Large intestine (tissue), 12 donors: ENCODE measurements at places on chromosomes 3 and 15. TPM values are rescaled to one million over a fixed set of nuclear protein-coding genes. Genes with fewer than 3 reads are reported as not detected.

DNA sequence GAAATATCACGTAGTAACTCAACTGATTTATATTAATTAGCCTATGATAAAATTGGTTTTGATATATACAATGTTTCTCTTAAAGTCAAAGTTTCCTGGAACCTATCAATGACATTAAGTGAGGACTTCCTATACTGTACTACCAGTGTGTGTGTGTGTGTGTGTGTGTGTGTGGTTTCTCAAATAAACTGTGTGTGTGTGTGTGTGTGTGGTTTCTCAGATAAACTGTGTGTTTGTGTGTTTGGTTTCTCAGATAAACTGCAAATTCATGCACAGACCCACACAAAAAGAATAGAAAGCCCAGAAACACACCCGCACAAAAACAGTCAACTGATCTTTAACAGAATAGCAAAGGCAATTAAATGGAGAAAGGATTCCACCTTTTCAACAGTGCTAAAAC, 14.5 kb upstream of the WDR5B start:
- no peaks in the 10 kb centered on the region for H3K27me3 ChIP-seq
- no peak overlapping the region for H3K4me3 ChIP-seq
- H3K36me3 ChIP-seq, result peaks cover 42% of the 10 kb centered on the region
- DNase-seq, result no peak
- H3K4me1 ChIP-seq, result no peaks in the 10 kb centered on the region

DNA sequence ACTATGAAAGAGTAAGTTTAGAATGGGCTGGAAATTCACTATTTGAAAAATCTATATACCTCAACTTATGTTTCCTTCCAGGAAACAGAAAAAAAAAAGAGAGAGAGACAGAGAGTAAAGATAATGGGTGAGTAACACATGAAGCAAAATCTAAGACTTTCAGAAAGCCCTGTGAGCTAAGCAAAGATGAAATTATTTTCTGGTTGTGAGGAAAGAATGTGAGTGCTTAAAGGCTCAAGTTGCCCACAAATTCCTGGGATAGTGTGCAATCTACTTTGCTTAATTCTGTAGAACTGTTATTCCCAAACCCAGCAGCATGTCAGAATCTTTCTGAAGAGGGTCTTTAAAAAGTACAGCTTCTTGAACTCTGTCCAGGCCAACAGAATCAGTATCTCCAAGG, 337.7 kb upstream of the AGTR1 start:
- no peaks in the 10 kb centered on the region for H3K27me3 ChIP-seq
- no peaks in the 10 kb centered on the region for H3K4me1 ChIP-seq
- H3K36me3 ChIP-seq, result no peaks in the 10 kb centered on the region

- H3K4me1 ChIP-seq, result peaks cover 3% of the 10 kb centered on the region
- peak overlapping the region; percentile 87 for H3K4me3 ChIP-seq
- no peak for DNase-seq
- H3K36me3 ChIP-seq, result peaks cover 14% of the 10 kb centered on the region
- peak overlapping the region; percentile 79 for H3K27ac ChIP-seq
- no peaks in the 10 kb centered on the region for H3K27me3 ChIP-seq
These were observed 662 bp downstream of the UBL7 start for GRCh38 chr15:74460298-74460697.

DNA sequence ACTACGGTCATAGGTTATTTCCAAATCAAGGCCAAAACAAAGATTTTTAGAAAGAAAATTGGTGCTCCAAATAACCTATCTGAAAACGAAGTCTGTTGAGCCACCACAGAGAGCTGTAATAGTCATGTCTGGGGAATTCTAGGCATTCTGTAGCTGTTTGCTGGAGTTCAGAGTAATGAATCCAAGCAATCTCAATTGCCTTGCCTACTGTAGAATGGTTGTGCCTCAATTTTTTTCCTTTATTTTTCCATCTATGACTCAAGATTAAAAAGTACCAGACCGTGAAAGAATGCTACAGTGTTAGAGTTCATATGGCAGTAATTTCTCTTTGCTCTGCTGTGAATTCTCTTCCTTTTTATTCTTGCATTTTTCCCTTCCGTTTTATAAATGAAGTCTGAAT, 1007.2 kb upstream of the ALCAM start:
- no peak overlapping the region for H3K27ac ChIP-seq
- no peaks in the 10 kb centered on the region for H3K27me3 ChIP-seq
- no peaks in the 10 kb centered on the region for H3K4me1 ChIP-seq
- no peaks in the 10 kb centered on the region for H3K36me3 ChIP-seq
- DNase-seq, result no peak

- no peak overlapping the region for H3K4me3 ChIP-seq
- no peak overlapping the region for H3K27ac ChIP-seq
- DNase-seq, result no peak
- H3K4me1 ChIP-seq, result no peaks in the 10 kb centered on the region
- no peaks in the 10 kb centered on the region for H3K27me3 ChIP-seq
These were observed 290.6 kb downstream of the SATB1 start for GRCh38 chr3:18134386-18135059.

DNA sequence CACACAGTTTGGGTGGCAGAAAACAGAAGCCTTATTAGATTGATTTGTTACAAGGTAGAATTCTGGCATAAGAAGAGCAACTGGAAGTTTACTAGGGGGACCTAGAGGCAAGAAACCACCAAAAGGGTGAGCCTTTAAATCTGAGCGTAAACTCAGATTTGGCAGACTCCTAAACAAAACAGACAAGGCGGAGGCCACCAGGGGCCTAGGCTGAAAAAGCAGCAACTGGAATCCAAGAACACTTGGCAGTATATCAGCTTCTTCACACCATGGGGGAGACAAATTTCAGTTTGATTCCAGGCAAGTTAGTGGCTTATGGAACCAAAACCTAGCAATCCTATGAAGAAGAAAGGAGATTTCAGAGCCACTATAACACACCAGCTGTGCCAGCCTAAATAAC, 220.0 kb downstream of the C3orf38 start:
- no peaks in the 10 kb centered on the region for H3K4me1 ChIP-seq
- H3K4me3 ChIP-seq, result no peak overlapping the region
- no peaks in the 10 kb centered on the region for H3K27me3 ChIP-seq
- DNase-seq, result no peak

DNA sequence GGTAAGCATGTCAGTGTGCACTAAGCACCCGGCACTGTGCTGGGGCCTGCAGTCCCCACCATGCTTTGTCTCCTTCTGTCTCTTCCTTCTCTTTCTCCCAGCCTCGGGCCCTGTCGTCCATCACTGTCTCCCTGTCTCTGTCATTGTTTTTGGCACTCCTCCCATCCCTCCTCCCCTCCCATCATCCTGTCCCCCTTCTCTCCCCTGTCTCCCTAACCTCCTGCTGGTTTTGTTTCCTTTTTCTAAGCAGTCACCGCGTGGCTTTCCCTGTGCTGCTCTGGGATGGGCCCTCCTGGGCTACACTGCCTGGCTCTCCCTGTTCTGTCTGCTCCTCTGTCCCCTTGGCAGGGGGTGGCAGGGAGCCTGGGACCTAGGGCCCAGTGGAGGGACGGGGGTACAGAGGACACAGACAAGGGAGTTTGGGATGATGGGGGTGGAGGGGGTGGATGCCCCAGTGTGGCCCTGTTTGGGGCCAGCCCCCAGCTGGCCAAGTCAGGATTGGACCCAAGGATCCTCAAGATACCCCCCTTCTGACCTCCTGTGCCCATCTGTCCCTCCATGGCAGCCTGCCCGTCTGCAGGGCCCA, 5.7 kb downstream of the CHST13 start:
- H3K4me3 ChIP-seq, result no peak overlapping the region
- peaks cover 10% of the 10 kb centered on the region for H3K36me3 ChIP-seq
- no peaks in the 10 kb centered on the region for H3K27me3 ChIP-seq
- peaks cover 57% of the 10 kb centered on the region for H3K4me1 ChIP-seq

- no peak for DNase-seq
- no peaks in the 10 kb centered on the region for H3K27me3 ChIP-seq
- H3K36me3 ChIP-seq, result no peaks in the 10 kb centered on the region
These were observed 111.0 kb upstream of the CPNE4 start for GRCh38 chr3:132145833-132146232.

- H3K27ac ChIP-seq, result no peak overlapping the region
- H3K4me3 ChIP-seq, result no peak overlapping the region
- H3K36me3 ChIP-seq, result peaks cover 77% of the 10 kb centered on the region
- no peak for DNase-seq
- H3K27me3 ChIP-seq, result no peaks in the 10 kb centered on the region
- H3K4me1 ChIP-seq, result peaks cover 3% of the 10 kb centered on the region
These were observed 70.3 kb downstream of the SENP2 start for GRCh38 chr3:185656321-185656840.

- peaks cover 74% of the 10 kb centered on the region for H3K36me3 ChIP-seq
- no peak overlapping the region for H3K4me3 ChIP-seq
- DNase-seq, result no peak
- no peaks in the 10 kb centered on the region for H3K27me3 ChIP-seq
- no peak overlapping the region for H3K27ac ChIP-seq
These were observed 58.3 kb downstream of the EIF3J start for GRCh38 chr15:44595246-44595645.

DNA sequence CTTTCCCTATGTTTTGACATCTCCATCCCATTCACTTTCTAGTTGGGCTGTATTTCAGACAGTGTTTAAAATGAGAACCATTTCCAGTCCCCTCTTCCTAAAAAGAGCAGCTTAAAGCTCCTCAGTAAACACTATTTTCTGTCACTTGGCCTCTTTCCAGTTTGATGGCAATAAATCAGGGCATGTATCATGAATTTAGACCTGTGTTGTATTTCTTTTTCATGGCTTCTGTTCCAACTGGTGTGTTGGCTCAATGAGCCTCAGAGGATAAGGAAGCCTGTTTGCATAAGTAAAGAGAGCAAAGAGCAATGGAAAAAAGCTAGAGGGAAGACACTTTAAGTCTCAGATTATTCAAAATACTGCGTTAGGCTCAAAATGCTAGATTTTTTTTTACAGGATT, 7.2 kb downstream of the CCDC80 start:
- H3K27me3 ChIP-seq, result no peaks in the 10 kb centered on the region
- H3K4me1 ChIP-seq, result no peaks in the 10 kb centered on the region
- no peak for DNase-seq
- H3K27ac ChIP-seq, result no peak overlapping the region
- no peaks in the 10 kb centered on the region for H3K36me3 ChIP-seq

DNA sequence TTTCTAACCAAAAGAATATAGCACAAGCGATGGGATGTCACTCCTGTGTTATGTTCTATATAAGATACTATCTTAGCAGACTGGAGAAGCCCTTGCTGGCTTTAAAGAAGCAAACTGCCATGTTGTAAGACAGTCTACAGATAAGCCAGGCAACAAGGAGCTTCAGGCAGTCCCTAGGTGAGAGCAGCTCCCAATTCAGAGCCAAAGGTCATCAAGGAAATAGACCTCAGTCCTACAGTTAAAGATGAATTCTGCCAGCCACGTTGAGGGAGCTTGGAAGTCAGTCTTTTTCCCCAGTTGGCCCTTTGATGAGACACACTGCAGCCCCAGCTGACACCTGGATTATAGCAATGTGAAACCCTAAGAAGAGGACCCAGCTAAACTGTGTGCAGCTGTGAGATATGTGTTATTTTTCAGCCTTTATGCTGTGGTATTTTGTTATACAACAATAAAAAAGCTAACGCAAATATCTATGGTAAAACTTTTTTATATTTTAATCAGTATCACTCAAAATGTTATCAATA, 102.5 kb upstream of the AKAP13 start:
- no peak overlapping the region for H3K4me3 ChIP-seq
- no peak for DNase-seq
- H3K36me3 ChIP-seq, result no peaks in the 10 kb centered on the region
- H3K27me3 ChIP-seq, result no peaks in the 10 kb centered on the region
- H3K27ac ChIP-seq, result no peak overlapping the region
- no peaks in the 10 kb centered on the region for H3K4me1 ChIP-seq

SPINK8 gene
- not detected for polyA plus RNA-seq

GXYLT2 gene
- 3.1 TPM for polyA plus RNA-seq

MUC20 gene
- 34.5 TPM for polyA plus RNA-seq

BCL2A1 gene
- 4.9 TPM for polyA plus RNA-seq
